ENCODE measurements at places on chromosomes 5 and 9. TPM values are rescaled to one million over a fixed set of nuclear protein-coding genes. Genes with fewer than 3 reads are reported as not detected.

GRCh38 chr5:116546033-116546742 is 28.4 kb downstream of the SEMA6A start:
- no peak for DNase-seq

DNA sequence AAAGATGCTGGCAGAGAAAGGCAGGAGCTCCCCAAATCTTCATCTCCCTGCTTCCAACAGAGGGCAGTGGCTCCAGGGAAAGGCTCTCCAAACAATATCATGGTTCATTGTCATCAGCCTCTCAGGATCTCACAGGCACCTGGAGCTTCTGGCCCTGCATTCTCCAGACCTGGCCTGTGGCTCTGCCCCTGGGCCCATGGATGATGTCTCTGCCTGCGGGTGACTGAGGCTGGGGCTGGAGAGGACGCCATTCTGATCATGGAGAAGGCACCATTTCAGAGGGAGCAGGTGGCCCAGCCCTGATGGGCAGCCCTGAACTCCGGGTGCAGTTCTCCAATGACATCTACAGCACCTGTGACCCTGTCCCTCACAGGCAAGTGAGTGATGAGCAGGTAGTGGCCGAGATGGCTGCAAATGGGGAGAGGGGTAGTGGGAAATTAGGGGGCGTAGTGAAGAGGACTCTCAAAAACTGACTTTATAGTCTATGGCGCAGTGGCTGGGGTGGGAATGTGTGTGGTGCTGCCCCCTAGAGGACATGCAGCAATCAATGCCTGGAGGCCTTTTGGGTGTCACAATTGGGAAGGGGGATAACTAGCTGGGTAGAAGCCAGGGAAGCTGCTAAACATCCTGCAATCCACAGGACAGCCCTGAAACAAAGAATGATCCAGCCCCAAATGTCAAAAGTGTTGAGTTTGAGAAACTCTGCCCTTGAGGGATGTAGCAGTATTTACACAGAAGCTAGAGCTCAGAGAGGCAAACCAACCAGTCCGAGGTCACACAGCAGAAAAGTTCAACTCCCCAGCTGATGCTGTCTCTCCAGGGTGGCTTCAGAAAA is 3.2 kb downstream of the SH3PXD2B start:
- DNase-seq = peak; percentile 63

- DNase-seq = no peak
These were observed 281.9 kb downstream of the MARCHF11 start for GRCh38 chr5:15897656-15898055.

GRCh38 chr9:120579139-120580050 is 572 bp downstream of the CDK5RAP2 start:
- DNase-seq = peak; percentile 4

GRCh38 chr9:82037126-82037525 is 48.6 kb downstream of the SPATA31D1 start:
- no peak for DNase-seq

- DNase-seq = no peak
These were observed 44.6 kb downstream of the AOPEP start for GRCh38 chr9:94771096-94771495.

The PCDHB3 gene
- 0.10 TPM for total RNA-seq

- DNase-seq = peak; percentile 55
These were observed 98.9 kb downstream of the CSNK1G3 start for GRCh38 chr5:123610665-123611405.

- no peak for DNase-seq
These were observed 417.7 kb downstream of the PSAT1 start for GRCh38 chr9:78714576-78714975.

DNA sequence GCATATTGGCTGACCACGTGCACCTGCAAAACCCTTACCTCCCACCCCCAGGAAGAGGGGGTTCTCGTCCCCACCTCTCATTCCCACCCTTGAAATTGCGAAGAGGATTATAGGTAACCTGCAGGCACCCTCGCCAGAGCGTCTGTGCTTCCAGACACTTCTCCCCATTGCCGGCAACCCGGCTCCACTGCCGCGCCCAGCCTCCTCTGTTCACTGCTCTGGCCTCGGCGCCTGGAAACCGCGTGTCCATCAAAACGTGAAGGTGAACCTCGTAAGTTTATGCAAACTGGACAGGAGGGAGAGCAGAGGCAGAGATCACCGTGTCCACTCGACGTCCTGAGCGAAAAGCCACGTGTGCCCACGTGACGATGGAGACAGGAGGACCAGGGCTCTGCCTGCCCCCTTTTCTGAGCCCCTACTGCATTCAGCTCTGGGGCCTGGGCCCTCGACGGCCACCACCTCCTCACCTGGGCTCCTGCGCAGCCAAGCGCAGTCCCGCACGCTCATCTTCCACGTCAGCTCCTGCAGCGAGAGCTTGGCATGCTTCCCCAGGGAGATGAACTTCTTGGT is 1.9 kb downstream of the TERT start:
- DNase-seq = no peak

DNA sequence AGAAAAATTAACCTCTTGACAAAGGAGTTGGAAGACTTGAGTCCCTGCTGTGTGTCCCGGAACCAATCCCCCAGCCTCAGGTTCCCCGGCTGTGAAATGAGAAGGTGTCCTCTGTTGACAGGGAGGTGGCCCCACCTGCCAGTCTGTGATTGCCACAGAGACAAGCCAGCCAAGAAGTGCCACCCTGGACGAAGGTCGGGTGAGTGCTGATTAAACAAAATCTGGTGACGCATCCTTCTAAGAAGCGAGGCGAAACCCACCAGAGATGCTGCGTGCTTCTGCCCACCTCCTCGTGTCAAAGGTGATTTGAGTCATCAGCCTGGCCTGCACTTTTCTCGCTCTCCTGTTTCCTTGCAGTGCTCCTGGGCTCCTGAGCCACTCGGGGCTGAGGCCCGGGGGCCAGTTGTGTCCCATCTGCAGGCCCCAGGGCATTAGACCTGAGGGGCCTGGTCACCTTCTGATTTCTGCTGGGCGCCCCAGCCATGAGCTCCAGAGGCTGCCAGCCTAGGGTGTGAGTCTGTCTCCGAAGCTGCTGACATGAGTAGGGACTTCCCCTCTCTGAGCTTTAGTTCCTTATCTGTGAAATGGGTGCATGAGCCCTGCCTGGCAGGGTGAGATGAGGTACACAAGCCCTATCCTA is 28.7 kb downstream of the NEK6 start:
- peak; percentile 78 for DNase-seq

GRCh38 chr9:101028346-101029314 is at the start of gene PLPPR1:
Gene PLPPR1, plus strand, starts transcription at chr9:101028727.
- peak; percentile 61 for DNase-seq

The NUTM2G gene
- total RNA-seq = not detected

The C5orf52 gene
- total RNA-seq = not detected

- no peak for DNase-seq
These were observed 22.2 kb upstream of the CFAP157 start for GRCh38 chr9:127684576-127684975.

The SSBP2 gene
- total RNA-seq = 15.5 TPM

- no peak for DNase-seq
These were observed 215.5 kb upstream of the RORB start for GRCh38 chr9:74281674-74282073.

GRCh38 chr5:59525311-59525710 is 368.2 kb downstream of the PDE4D start:
- DNase-seq = no peak

DNA sequence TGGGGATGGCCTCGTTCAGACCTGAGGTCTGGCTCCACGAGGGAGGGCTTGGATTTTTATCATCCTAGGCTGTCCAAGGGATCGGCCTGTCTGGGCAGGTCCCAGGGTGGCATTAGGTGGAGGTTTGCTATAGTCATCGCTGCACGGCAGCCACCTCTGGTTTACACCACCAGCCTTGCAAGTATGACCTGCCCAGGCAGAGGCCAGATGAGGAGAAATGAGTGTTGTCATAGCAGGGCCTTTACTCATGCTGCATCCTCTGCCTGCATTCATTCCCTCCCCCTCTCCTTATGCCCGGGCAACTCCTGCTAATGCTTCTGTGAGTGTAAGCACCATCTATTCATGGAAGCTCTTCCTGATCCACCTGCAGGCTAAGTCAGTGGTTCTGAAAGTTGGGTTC is 15.3 kb upstream of the NDST1 start:
- DNase-seq = no peak

DNA sequence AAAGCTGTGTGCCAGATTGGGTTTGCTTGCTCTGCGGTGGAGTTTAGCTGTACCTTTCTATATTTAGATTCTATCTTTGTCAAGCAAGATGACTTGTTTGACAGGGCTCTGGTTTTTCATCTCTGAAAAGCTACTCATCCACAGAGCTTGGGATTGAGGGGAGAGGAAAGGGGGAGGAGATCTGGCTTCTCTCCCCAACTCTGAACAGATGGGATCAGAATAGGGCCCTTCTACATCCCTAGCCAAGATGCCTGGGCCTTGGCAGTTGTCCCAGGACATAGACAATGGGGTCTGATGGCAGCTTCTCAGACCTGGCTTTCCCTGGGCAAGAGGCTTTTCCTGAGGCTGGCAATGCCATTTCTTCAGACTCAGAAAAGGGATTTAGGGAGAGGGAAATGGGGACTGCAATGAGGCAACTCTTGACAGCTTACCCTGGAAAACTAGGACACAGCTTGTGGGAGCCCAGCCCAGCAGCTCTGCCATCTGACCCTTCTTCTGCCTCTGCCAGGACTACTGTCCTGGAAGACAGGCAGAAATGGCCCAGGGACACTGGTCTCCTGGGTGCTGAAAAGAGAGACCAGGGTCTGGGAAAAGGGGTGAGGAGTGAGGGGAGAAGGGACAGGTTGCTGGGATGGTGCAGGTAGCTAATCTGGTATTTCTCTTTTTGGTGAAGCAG is 50.2 kb upstream of the ASTN2 start:
- DNase-seq = no peak

- DNase-seq = no peak
These were observed 33.9 kb downstream of the MORN5 start for GRCh38 chr9:122193651-122194050.

DNA sequence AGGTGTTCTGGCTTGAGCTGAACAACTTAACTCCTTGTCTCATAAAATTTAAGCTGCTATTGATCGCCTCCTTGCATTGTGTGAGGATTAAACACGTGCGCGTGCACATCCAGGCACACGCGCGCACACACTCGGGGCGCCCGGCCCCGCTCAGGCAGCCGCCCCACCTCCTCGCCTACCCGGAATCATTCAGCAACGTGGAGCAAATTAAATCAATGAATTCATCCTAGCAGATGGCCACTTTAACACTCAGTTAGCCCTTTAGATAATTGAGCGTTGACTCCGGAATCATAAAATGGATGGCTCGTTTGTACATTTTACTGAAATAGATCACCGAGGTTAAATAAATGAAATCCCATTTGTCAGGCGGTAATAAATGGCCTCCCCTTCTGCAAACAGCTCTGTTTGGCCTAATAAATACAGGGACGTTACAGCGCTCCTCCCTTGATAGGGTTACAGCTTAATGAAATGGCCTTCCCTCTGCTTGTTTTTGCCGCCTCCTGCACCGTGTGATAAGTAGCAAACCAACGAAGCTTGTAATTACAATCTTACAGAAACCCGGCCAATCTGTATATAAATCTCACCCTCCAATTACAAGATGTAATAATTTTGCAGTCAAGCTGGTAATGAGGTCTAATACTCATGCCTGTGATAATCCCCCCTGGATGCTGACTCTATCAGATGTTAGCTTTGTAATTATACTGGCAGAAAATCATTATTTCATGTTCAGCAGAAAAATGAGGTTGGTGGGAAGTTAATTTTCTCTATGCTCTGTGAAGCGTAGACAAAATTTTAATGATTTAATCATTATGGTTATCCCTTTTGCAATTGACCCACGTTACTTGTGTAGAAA is 229.7 kb upstream of the IRX4 start:
- no peak for DNase-seq
